ENCODE measurements at places on chromosomes 11 and 22.
A peak's percentile ranks its signal among the peaks of the same experiment; 100 is the strongest.

DNA sequence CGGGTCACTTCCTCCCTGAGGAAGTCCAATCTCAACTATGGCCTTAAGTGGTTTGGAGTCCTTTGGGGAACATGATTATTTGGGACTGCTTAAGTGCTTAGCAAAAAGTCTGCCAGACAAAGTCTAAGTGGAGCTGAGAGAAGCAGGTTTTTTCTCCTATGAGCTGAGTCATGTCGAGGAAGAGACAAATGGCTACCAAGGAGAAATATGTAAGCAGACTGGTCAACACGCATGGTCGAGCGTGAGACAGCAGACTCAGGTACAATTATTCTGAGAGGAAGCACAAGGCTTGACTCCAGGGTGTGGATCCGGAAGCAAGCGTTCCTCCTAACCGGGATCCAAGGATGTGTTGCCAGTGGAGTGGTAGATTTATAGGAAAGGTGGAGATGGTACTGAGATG is 30.6 kb downstream of the UBASH3B start:
- peak; percentile 74 for DNase-seq

DNA sequence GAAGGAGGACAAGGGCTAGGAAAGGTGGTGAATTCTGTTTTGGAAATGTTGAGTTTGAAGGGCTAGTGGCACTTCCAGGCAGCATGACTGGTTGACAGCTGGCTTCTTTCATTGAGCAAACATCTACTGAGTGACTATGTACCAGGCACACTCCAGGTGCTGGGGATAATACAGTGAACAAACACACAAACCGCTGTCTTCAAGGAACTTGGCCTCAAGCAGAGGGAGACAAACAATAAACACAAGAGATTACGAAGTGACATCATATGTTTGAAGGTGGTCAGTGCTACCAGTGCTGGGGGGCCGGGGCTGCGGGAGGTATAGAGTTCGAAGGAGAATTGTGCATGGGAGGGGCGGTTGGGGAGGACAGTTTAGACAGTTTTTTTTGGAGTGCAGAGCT is 197.0 kb upstream of the SORL1-AS1 start:
- DNase-seq, result no peak

DNA sequence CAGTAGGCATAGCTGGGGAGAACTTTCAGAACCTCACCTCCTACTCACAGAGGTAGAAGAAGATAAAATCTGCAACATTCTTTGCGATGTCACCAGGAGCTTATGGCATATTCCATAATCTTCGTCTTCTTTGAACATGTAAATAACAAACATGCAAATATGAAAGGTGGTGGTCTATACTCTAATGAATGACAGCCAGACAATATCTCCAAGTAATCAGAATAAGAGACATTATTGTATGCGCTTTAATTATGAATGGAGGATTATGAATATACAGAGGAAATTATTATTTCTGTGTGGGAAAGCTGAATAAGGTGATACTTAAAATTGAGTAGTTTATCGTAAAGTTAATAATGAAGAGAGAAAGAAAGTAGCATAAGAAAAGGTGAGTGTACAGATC is at the start of gene OR52B4:
OR52B4 (minus strand) TSS at position 101 of the 400 bp plus-strand sequence; CDS start at position 10, 91 bp downstream.
- no peak for DNase-seq

DNA sequence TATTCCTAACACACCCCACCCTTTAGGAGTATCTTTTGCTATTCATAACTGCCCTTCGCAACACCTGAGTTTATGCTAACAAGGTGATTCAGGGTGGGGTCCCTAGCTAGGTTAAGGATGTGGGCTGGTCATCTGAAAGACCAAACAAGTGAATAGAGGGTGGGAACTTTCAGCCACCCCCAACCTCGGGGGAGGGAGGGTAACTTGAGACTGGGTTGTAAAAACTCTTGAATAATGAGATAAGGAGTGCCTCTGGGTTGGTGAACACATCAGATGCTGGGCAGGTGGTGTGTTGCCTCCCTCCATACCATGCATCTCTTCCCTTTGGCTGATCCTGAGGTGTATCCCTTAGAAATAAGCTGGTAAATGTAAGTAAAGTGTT is 111.5 kb downstream of the SWAP70 start:
- no peak for DNase-seq

DNA sequence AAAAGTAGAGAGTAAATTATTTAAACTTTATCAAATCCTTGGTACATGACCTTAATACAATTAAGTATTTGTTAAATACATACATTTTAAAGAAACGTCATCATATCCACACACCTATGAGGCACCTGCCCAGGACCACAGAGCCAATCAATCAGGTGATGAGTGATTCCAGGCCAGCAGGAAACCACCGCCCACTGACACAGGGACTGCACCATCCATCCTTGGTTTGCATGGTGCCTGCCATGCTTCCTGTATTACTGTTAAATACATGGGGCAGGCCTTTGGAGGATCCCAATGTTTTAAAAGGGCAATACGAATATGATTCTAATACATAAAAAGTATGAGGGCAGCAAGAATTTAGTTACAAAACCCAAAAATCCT is 7.0 kb upstream of the TBC1D10A start:
- no peak for DNase-seq

- no peak for DNase-seq
Observed at GRCh38 chr22:43205261-43205691, 18.3 kb upstream of the TTLL12 start.

GRCh38 chr11:38594895-38595294 is 1996.9 kb upstream of the RAG2 start:
- no peak for DNase-seq
